ENCODE measurements at places on chromosomes 5 and 9.

GRCh38 chr9:117927354-117927753 lies 223.2 kb downstream of the TLR4 start:
- no peak for DNase-seq

- no peak for DNase-seq
Observed at GRCh38 chr5:31707329-31707728, 68.4 kb downstream of the PDZD2 start.

DNA sequence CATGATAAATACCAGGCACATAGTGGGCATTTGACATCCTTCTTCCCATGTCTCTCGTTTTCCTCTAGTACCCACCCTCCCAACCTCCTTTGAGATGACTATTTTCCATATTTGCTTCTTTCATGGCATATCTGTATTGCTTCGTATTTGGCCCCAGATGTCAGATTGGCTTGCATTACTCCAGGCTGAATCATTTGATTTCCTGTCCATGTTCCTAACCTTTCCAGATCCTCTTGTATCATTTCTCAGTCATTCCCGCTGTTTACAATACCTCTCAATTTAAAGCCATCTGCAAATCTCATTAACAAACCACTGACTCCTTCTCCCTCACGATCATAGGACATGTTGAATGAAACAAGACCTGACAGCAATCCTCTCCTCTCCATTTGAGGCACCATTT lies 19.9 kb downstream of the MTX3 start:
- no peak for DNase-seq

GRCh38 chr5:60226128-60226527 lies 332.6 kb upstream of the PDE4D start:
- DNase-seq: no peak

DNA sequence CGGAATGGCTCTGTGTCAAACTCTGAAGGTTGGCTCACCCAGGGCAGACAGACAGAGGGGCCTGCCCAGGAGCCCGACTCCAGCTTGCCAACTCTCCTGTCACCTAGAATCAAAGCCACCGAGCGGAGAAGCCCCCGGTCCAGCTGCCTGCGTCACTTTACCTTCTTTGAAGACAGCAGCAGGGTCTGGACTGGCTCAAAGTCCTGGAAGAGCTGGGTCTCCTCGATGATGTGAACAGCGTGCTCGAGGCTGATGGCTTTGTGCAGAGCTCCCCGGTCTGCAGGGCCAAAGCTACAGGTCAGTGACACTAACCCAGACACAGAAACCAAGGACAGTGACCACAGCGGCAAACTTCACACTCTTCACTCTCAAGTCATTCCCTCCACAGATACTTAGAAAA lies 67.9 kb downstream of the SECISBP2 start:
- DNase-seq: no peak

DNA sequence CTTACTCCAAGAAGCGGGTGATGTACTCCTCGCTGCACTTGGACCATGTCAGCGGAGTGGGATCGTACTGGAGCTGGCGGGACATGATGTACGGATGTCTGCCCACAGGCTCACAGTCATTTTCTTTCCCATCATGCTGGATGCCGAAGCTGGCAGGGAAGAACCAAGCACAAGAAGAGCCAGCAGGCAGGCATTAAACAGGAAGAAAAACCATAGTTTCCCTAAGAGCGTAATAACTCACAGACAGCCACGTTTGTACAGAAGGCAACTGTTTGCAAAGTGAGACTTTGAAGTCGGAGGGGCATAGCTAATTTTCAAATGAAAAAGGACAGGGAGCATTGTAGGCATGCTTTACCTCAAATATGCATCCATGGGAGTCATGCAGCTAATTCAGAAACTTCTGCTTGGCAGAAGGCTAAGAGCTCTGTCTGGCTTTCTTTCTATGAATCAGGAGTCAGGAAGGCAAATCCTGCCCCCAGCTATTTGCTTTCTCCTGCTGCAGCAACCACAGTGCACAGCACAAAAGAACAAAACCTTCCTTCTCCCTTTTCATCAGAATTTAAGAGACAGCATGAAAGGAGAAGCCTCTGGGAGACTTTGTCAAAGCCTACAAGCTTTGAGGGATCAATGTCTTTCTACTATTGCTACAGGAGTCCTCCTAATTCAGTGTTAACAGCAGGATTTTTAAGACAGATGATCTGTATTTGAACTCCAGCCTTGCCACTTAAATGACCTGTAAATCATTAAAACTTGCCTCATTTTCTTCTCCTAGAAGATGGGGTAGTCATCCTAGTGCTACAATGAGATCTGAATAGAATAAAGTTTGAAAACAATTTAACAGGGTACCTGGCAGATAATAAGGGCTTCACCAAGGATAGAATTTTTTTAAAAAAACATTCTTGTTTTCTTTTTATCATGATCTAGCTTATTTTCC lies 209.1 kb downstream of the TARS1 start:
- no peak for DNase-seq

- DNase-seq: no peak
Observed at GRCh38 chr9:110015759-110016158, 192.2 kb downstream of the C9orf152 start.

DNA sequence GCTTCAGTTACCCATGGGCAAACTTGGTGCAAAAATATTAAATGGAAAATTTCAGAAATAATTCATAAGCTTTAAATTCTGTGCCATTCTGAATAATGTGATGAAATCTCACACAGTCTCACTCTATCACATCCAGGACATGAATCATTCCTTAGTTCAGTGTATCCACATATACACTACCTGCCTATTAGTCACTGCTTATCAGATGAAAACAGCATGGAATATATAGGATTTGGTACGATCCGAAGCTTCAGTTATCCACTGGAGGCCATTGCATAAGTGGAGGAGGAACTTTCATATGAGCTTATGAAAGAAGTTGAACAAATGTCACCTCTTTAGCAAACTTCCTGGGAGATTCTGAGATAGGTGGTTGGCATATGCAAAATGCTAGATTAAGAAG lies 64.2 kb downstream of the GAPVD1 start:
- no peak for DNase-seq

- DNase-seq: no peak
Observed at GRCh38 chr9:35078066-35078465, 1.7 kb downstream of the FANCG start.

GRCh38 chr5:71932131-71932654 lies 175.1 kb upstream of the MAP1B start:
- no peak for DNase-seq

- DNase-seq: no peak
Observed at GRCh38 chr5:126624534-126624933, 23.8 kb downstream of the PHAX start.

GRCh38 chr9:107087222-107087621 lies 195.9 kb upstream of the RAD23B start:
- DNase-seq: no peak

GRCh38 chr9:101376111-101376848 lies 8.5 kb downstream of the BAAT start:
- DNase-seq: no peak

- no peak for DNase-seq
Observed at GRCh38 chr9:129697656-129698253, 32.3 kb downstream of the PRRX2 start.

- no peak for DNase-seq
Observed at GRCh38 chr9:81804306-81804705, 115.0 kb upstream of the TLE1 start.

DNA sequence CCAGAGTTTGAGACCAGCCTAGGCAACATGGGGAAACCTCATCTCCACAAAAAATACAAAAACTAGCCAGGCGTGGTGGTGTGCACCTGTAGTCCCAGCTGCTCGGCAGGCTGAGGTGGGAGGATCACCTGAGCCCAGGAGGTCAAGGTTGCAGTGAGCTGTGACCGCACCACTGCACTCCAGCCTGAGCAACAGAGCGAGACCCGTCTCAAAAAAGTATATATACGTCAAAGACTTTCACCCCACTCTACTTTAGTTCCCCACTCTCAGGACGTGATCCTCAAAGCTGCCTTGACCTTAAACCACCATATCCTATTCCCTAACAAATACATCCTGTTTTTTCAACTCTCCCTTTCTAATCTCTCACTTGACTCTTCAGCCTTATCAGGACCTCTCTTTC lies 41.0 kb downstream of the PCDHGC5 start:
- no peak for DNase-seq

GRCh38 chr5:172801179-172801671 lies 30.2 kb upstream of the DUSP1 start:
- no peak for DNase-seq

GRCh38 chr9:83554278-83554677 lies 16.1 kb upstream of the FRMD3 start:
- no peak for DNase-seq

DNA sequence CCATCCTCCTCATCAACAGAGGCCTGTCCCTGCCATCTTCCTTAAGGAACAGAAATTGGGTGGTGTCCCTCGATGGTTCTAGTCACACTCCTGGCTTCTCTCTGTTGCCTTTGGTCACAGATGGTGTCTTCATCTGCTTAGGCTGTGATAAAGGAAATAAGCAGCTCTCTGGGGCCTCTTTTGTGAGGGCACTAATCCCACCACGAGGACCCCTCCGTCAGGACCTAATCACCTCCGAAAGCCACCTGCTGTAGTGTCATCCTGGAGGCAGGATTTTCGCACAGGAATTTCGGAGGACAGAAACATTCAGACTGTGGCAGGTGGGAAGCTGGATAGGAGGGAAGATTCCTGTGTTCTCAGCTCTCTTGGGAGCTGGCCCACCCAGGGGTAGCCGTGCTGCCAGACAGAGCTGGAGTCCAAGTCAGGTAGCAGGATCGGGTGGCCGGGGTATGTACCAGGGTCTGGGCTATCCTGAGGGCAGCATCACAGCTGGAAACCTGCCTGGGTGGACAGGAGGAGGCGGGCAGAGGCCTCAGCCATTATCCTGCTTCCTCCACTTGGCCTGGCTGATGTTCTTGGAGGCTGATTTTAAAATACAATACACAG lies 59.5 kb downstream of the ANKRD33B start:
- no peak for DNase-seq

GRCh38 chr9:98255061-98255577 lies 330 bp downstream of the TBC1D2 start:
- DNase-seq: no peak

GRCh38 chr5:35266276-35266675 lies 36.0 kb upstream of the PRLR start:
- DNase-seq: no peak

- DNase-seq: no peak
Observed at GRCh38 chr9:4927701-4928100, 57.4 kb upstream of the JAK2 start.

DNA sequence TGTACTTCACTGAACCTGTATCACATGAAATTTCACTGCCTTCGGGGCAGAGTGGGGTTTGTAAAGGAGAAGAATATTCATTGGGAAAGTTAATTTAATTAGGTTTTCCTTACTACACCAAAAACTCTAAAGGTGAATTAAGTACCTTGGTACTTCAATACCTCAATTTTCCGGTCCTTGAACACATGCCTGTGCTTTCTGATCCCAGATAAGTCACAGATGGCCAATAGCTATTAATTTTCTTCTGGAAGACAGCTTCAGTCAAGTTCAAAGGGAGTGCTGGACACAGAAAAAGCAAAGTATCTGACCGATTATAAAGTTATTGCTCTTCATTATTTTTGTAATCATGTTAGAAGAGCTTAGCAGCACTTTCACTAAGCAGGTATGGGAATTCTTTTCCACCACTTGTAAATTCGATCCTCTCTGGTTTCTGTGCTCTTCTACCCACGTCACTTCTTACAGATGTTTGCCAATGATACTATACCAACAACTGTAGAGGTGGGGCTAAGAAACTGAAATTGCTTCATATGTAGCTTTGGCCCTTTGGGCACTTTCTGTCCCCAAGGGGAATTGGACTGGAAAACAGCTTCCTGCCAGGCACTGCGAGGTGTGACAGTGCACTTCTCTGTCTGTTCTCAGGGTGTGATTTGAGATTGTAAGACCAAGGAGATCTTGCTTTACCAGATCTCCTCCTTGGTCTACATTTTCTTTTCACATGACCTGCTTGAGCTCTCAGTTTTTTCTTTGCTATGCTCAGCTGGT lies 164.0 kb downstream of the CCDC192 start:
- no peak for DNase-seq

GRCh38 chr5:145826895-145827674 lies 8.1 kb downstream of the PRELID2 start:
- no peak for DNase-seq

DNA sequence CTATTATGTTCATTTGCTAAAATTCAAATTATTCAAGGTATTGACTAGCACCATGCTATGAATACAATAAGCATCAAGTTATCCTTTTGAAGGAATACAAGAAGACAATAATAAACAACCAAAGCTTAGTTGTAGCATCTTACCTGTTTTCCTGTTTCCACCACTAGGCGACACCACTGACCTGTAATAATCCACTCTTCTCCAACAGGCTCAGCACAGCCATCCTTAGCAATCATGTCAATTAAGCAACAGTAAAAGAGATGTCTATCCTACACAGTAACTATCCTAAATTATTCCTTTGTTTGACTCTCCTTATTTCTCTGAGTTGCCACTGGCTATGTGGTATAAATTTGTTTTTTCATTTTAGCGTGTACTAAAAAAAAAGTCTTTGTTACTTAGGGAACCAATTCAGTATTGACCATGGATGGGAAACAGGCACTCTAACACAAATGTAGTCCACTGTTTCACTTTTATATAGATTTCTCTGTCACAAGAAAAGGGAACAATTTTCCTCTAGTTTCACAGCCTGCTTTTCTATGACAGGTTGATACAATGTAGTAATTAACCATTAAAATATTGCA lies 46.2 kb downstream of the PCA3 start:
- DNase-seq: no peak

- DNase-seq: no peak
Observed at GRCh38 chr9:77023726-77024125, 4.3 kb downstream of the FOXB2 start.

- no peak for DNase-seq
Observed at GRCh38 chr5:157857816-157858526, 974 bp downstream of the CLINT1 start.

DNA sequence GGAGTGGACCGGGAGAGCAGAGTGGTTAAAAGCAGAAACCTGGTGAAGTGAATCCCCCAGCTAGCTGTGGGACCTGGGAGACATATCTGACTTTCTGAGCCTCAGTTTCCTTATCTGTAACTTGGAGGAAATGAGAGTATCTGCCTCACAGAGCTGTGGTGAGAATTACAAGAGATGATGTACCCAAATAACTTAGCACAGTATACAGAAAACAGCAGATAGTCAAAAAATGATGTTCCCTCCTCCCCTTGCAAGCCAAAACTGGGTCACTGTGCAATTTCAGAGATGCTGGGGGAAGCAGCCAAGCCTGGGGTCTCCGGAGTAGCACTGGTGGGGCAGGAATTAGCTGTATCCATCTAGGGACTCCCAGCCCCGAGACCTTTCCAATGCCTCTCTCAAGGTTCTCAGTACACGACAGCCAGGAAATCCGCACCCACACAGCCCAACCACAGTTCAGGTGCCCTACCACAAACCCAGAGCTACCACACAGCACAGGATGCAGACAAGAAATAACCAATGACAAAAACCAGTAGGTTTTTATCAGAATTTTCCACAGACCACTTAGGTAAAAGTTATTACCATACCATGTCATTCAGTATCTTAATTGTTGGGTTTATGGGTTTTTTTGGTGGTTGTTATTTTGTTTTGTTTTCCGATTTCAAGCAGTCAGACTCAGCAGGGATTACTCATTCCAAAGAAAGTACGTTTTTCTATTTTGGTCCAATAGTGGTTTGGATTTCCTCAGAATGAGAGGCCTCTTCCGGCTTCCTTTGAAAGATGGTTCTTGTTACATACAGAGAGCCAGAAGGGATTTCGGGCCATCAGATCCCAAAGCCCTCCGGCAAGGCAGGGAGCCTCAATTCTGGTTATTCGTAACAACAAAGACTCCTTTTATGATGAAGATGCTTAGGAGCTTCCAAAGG lies 4.9 kb upstream of the HRH2 start:
- no peak for DNase-seq

GRCh38 chr5:13692172-13692571 lies 252.3 kb downstream of the DNAH5 start:
- DNase-seq: no peak

- DNase-seq: no peak
Observed at GRCh38 chr5:37777432-37778130, 62.3 kb downstream of the GDNF start.
